ENCODE measurements at places on chromosomes 5 and 9. TPM values are rescaled to one million over a fixed set of nuclear protein-coding genes. Genes with fewer than 3 reads are reported as not detected.

DNA sequence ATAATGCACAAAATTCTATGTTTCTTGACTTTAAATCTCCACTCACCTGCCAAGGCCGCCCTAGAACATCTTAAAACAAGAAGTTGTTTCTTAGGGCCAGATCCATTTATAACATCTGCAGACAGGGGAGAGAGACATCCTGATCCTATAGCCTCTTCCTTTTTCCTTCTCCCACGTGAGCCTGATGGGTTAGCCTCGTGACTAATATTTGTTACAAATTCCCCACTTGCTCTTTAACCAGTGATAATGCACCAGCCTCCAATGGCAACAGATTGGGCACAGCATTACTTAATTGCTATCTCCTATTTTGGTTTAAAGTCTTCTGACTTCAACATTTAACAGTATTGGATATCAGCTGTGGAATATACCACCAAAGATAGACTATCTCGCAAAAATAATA lies 196.5 kb downstream of the GADD45G start:
- H3K27me3 ChIP-seq = no peaks in the 10 kb centered on the region
- no peak overlapping the region for H3K4me3 ChIP-seq
- H3K4me1 ChIP-seq = peaks cover 11% of the 10 kb centered on the region
- H3K36me3 ChIP-seq = no peaks in the 10 kb centered on the region
- no peak overlapping the region for H3K27ac ChIP-seq
- no peak for DNase-seq

DNA sequence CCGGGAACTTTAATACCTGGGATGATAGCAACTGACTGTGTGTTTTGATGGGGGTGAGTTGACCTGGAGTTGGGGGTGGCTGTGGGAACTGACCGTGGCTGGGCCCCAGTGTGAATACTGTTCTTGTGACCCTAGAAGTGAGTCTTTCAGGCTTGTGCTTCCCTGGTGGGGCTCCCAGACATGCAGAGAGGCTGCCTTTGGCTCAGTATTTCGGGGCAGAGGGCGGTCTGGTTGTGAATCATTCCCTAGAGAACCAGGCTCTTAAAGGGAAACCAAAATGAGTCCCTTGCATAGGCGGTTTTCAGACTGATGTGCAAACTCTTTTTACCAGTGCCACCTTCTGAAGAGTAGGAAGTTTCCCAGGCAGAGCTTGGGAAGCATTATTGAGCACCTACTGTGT lies 132.1 kb downstream of the MACROH2A1 start:
- no peak overlapping the region for H3K4me3 ChIP-seq
- no peaks in the 10 kb centered on the region for H3K4me1 ChIP-seq
- no peaks in the 10 kb centered on the region for H3K27me3 ChIP-seq
- DNase-seq = no peak
- no peak overlapping the region for H3K27ac ChIP-seq

GRCh38 chr5:98492258-98492657 lies 281.2 kb upstream of the RGMB start:
- no peaks in the 10 kb centered on the region for H3K36me3 ChIP-seq
- no peak overlapping the region for H3K4me3 ChIP-seq
- no peak overlapping the region for H3K27ac ChIP-seq
- H3K27me3 ChIP-seq = no peaks in the 10 kb centered on the region

Gene RAB3C
- 6.5 TPM for polyA plus RNA-seq

- H3K27ac ChIP-seq = no peak overlapping the region
- no peaks in the 10 kb centered on the region for H3K36me3 ChIP-seq
- H3K27me3 ChIP-seq = no peaks in the 10 kb centered on the region
- no peaks in the 10 kb centered on the region for H3K4me1 ChIP-seq
- H3K4me3 ChIP-seq = no peak overlapping the region
Measured at GRCh38 chr5:53994148-53994547, 316.2 kb downstream of the ARL15 start.

Gene MYOZ3
- 0.31 TPM for polyA plus RNA-seq

Gene SLC45A2
- 0.27 TPM for polyA plus RNA-seq
